A549 treated with dexamethasone at 1 μM for 4 hours (cell line): ENCODE measurements at places on chromosomes 1 and 21. TPM values are rescaled to one million over a fixed set of nuclear protein-coding genes. Genes with fewer than 3 reads are reported as not detected.

The BNIPL gene
- 0.07 to 0.17 TPM (median 0.11 TPM) in 4 of 5 replicates, not detected in the other for total RNA-seq

The C4BPA gene
- 0.58 to 0.91 TPM (median 0.67 TPM) in 5 replicates for total RNA-seq

The MTARC1 gene
- total RNA-seq: 7.4 to 10.1 TPM (median 10.0 TPM) in 5 replicates

The BARHL2 gene
- total RNA-seq: not detected in 5 replicates

The SERTAD4 gene
- 0.28 to 1.1 TPM (median 0.69 TPM) in 5 replicates for total RNA-seq

The S100A1 gene
- total RNA-seq: 0.44 to 0.87 TPM (median 0.70 TPM) in 5 replicates

The KIF2C gene
- total RNA-seq: 31.9 to 38.9 TPM (median 36.7 TPM) in 5 replicates

The SPRR2F gene
- total RNA-seq: not detected in 5 replicates

The MRPS6 gene
- 37.8 to 45.7 TPM (median 43.4 TPM) in 5 replicates for total RNA-seq

The CFAP126 gene
- total RNA-seq: 0.16 to 0.29 TPM (median 0.24 TPM) in 4 of 5 replicates, not detected in the other

The VAV3 gene
- total RNA-seq: 0.36 to 1.4 TPM (median 0.70 TPM) in 5 replicates

The CRP gene
- not detected in 5 replicates for total RNA-seq

The DMBX1 gene
- 0.55 to 1.0 TPM (median 0.87 TPM) in 5 replicates for total RNA-seq
